Esophagus (tissue), 2 donors: ENCODE measurements at places on chromosomes 16 and 17. TPM values are rescaled to one million over a fixed set of nuclear protein-coding genes. Genes with fewer than 3 reads are reported as not detected.

Gene SLC13A5
- polyA plus RNA-seq = 0.49 TPM

Gene OR1F1
- not detected for polyA plus RNA-seq

Gene TMEM100
- 1.6 TPM for polyA plus RNA-seq

Gene RPH3AL
- polyA plus RNA-seq = 3.2 TPM

Gene GPR139
- polyA plus RNA-seq = not detected

Gene CCT6B
- polyA plus RNA-seq = 0.80 TPM

Gene SLFN14
- not detected for polyA plus RNA-seq

Gene GLIS2
- 1.6 TPM for polyA plus RNA-seq

Gene SHISA9
- 0.04 TPM for polyA plus RNA-seq

Gene CCL8
- 0.08 TPM for polyA plus RNA-seq

Gene TMEM238L
- polyA plus RNA-seq = 8.1 TPM

Gene TERB1
- polyA plus RNA-seq = not detected

Gene TMEM186
- 8.8 TPM for polyA plus RNA-seq

Gene MYH1
- polyA plus RNA-seq = 0.01 TPM

Gene CRYBA1
- polyA plus RNA-seq = not detected

Gene TEKT5
- polyA plus RNA-seq = not detected

Gene HS3ST3B1
- polyA plus RNA-seq = 1.7 TPM
